ENCODE measurements at places on chromosomes 16 and 17. TPM values are rescaled to one million over a fixed set of nuclear protein-coding genes. Genes with fewer than 3 reads are reported as not detected.
A peak's percentile ranks its signal among the peaks of the same experiment; 100 is the strongest.

The CCDC144A gene
- 3.2 TPM for total RNA-seq

The KIF2B gene
- total RNA-seq = not detected

The TLCD1 gene
- 12.6 TPM for total RNA-seq

GRCh38 chr16:75292691-75293090, 41.3 kb upstream of the BCAR1 start:
- no peak for DNase-seq

DNA sequence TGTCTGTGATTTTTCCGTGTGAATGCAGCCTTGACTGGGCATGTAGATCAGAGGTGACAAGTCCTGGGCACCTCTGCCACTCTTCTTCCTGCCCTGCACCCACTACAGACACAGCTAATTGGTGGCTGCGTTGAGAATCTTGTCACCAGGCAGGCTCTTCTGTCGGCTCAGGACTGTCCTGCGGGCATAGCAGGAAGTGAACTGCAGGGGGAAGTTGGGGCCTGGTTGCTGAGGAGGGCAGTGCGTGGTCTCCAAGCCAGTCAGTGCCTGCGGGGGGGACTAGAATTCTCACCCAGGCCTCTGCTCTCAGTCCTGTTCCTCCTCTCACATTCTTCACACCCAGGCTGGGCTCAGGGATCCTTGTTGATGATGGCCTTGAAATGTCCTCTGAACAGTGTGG, 50.5 kb downstream of the JPH3 start:
- DNase-seq = no peak

- DNase-seq = no peak
Measured at GRCh38 chr17:4643676-4644075, 2.2 kb upstream of the ALOX15 start.

DNA sequence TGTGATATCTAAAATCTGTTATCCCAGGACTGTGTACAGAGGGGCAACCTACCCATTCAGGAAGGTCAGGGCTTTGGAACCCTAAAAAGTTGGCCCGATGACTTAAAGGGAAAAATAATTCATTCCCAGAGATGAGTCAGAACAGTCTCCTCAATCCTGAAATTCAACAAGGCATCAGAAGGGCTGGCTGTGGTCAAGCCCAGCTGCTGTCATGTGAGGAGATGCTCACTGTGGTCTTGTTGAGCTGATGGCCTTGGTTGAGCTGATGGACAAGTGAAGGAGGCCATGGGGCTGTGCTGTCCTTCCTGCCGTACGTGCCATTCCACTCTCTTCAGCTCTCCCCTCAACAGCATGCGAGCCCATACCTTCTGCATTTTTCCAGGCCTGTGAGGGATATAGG, 20.9 kb upstream of the DRG2 start:
- DNase-seq = no peak

- no peak for DNase-seq
Measured at GRCh38 chr16:47084198-47084597, 59.5 kb downstream of the NETO2 start.

- no peak for DNase-seq
Measured at GRCh38 chr17:47999582-47999981, 28.7 kb downstream of the CDK5RAP3 start.

DNA sequence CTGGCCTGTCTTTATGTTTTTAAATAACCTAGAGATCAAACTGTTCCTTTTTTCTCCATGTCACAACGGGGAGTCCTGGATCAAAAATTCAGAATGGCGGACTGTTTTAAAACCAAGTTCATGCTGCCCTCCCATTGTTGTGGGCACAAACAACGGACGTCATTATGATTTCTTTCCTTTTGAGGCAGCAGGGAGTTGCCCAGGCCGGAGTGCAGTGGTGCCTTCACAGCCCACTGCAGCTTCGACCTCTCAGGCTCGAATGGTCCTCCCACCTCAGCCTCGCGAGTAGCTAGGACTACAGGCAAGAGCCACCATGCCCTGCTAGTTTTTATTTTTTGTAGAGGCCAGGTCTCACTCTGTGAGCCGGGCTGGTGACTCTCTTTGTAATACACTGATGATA, 26.5 kb downstream of the NDE1 start:
- DNase-seq = no peak

DNA sequence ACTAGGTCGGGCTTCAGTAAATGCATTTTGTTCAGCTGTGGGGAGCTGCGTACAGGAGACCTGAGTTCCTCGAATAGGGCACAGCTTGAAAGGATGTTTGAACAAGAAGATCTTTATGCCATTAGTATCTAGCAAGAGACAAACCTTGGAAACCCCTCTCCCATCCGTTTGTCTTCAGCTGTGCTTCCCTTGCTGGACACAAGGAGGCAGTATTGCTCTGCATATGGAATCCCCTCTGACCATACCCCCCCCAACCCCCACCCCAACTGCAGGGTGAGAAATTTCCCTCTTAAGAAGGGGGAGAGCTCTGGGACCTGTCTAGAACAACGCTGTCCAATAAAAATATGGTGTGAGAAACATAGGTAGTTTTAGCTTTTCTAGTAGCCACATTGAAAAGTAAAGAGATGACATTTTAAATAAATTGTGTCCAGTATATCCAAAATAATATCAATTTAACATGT, 1.6 kb downstream of the MRM1 start:
- DNase-seq = peak; percentile 70

All from adrenal gland (tissue), 19 donors.